ENCODE measurements at places on chromosomes 13 and 19. TPM values are rescaled to one million over a fixed set of nuclear protein-coding genes. Genes with fewer than 3 reads are reported as not detected.
A peak's percentile ranks its signal among the peaks of the same experiment; 100 is the strongest.

DNA sequence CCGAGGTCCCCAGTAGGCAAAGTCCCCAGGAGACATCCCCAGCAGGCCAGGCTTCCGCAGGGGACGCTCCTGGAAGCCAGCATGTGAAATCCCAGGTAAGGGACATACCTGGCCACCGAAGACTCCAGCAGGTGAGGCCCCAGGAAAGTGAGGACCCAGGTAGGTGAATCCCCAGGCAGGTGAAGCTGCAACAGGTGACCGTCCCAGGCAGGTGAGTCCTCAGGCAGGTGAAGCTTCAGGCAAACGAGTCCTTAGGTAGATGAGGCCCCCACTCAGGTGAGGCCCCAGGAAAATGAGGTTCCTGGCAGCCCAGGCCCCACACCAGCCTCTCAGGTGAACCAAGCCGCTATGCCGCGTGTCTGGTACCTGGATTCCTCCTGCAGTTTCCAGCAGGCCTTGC, 8.3 kb downstream of the FUT6 start:
- DNase-seq: no peak

LGALS14 gene
- not detected for total RNA-seq

GRCh38 chr19:13072188-13072908, 30.3 kb downstream of the LYL1 start:
- DNase-seq: no peak

DNA sequence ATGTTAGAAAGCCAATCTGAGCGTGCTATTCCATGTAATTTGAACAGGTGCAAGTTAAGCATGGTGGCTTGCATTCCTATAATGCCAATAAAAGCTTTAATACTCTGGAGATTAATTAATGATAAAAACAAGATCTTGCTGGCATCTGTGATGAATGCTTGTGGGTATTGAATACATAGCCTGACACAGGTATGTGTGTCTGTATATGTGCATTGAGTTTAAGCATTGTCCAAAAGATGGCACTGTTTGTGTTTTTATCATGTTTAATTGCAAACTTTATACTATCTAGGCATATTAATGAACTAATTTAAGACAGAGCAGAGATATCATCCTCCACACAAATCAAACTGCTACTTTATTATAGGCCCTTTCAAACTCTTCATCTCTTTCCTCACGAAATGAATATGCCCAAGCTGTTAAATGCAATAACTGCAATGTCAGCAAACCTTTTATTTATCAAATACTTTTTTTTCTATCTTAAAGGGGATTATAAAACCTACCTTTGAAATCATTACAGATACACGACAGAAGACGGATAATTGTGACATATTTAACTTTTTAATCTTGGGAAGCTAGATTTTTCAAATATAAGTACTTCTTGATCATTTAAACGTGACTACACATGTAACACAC, 86.5 kb downstream of the TNFSF11 start:
- no peak for DNase-seq

DNA sequence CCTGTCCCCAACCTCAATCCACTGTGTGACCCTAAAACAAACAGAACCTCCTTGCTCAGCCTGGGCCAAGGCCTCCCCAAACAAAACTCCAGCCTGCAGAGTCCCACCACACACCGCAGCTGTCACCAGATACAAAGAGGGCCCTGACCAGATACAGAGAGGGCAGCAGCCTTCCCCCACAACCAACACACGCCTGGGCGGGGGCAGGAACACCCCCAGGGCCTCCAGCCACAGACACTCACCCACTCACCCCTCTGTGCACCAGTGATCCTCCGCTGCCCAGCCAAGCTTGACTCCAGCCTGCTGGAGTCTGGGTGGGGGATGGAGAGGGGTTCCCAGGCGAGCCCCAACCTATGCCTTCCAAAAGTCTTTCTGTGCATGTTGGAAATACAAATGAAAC, 5.9 kb upstream of the CIRBP start:
- DNase-seq: peak; percentile 81

PROZ gene
- 0.53 TPM for total RNA-seq

RGL3 gene
- 51.2 TPM for total RNA-seq

ZNF93 gene
- 8.3 TPM for total RNA-seq
